Pancreas (tissue), 10 donors: ENCODE measurements at places on chromosomes 7 and 10.

DNA sequence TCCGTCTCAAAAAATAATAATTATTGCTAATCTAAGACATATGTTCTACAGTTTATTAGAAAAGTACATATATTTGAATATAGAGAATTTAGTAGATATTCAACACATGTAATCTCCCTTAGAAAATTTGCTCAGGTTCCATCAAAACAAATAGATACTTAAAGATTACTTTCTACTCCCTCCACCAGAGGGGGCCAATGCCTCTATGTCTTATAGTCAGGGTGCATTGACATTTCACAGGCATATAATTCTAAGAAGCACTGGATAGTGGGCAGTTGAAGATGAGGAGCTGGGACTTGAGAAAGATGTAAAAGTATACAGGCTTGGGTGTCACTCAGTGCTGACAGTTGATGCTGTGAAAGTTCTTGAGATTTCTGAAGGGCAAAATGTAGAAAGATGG, 301.6 kb upstream of the HPS1 start:
- H3K4me3 ChIP-seq, result no peak overlapping the region
- no peak for DNase-seq
- no peaks in the 10 kb centered on the region for H3K27me3 ChIP-seq
- H3K4me1 ChIP-seq, result no peaks in the 10 kb centered on the region

DNA sequence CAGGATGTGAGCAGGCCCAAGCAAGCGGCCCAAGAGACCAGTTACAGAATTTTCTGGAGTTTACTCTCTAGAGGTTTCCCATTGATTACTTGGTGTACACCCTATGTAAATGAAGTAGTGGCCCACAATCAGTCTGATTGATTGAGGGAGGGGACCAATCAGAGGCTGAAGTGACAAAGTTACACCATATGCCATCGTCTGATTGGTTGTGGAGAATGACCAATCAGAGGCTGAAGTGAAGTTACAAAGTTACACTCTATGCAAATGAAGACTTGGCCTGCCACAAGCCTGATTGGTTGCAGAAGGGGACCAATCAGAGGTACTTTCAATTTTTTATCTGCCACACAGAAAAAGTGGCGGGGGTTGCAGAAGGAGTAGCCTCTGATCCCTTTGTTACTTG, 83.7 kb downstream of the KIF20B start:
- H3K36me3 ChIP-seq, result no peaks in the 10 kb centered on the region
- no peak for DNase-seq
- no peak overlapping the region for H3K27ac ChIP-seq
- no peak overlapping the region for H3K4me3 ChIP-seq
- H3K4me1 ChIP-seq, result no peaks in the 10 kb centered on the region

GRCh38 chr10:1674501-1674900, 62.8 kb downstream of the ADARB2 start:
- H3K27ac ChIP-seq, result no peak overlapping the region
- H3K4me3 ChIP-seq, result no peak overlapping the region
- no peaks in the 10 kb centered on the region for H3K36me3 ChIP-seq

GRCh38 chr10:120420421-120420820, 36.6 kb upstream of the PLPP4 start:
- H3K36me3 ChIP-seq, result no peaks in the 10 kb centered on the region
- H3K27ac ChIP-seq, result no peak overlapping the region
- no peaks in the 10 kb centered on the region for H3K4me1 ChIP-seq
- H3K4me3 ChIP-seq, result no peak overlapping the region
- H3K27me3 ChIP-seq, result no peaks in the 10 kb centered on the region

DNA sequence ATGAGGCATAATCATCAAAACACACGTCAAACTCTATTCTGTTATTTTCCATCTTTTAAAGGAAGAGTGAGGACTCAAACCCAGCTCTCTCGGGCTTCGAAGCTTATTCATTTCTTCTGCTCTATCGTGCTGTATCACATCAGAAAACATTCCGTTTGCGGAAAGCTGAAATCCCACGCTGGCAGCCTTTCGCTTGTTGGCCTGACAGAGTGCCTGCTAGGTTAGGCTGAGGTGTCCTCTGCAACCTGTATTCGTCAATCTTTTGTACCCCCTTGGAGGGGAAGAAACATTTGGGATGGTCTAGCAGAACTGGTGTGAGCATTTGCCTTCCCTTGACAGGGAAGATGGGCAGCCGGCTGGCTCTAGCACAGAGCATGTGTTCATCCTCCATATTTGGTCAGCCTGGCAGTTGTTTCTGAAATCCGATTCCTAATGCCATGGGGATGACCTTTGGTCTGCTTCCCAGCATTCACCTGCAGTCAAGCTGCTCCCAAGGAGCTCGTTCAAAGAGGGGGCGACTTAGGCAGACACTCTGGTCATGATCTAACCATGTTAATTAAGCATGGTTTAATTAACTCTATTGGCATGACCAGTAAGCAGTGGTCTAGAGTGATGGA, 55.2 kb downstream of the TACC2 start:
- H3K36me3 ChIP-seq, result no peaks in the 10 kb centered on the region
- no peaks in the 10 kb centered on the region for H3K4me1 ChIP-seq
- H3K4me3 ChIP-seq, result no peak overlapping the region
- peak; percentile 56 for DNase-seq
- H3K27ac ChIP-seq, result peak overlapping the region; percentile 39

DNA sequence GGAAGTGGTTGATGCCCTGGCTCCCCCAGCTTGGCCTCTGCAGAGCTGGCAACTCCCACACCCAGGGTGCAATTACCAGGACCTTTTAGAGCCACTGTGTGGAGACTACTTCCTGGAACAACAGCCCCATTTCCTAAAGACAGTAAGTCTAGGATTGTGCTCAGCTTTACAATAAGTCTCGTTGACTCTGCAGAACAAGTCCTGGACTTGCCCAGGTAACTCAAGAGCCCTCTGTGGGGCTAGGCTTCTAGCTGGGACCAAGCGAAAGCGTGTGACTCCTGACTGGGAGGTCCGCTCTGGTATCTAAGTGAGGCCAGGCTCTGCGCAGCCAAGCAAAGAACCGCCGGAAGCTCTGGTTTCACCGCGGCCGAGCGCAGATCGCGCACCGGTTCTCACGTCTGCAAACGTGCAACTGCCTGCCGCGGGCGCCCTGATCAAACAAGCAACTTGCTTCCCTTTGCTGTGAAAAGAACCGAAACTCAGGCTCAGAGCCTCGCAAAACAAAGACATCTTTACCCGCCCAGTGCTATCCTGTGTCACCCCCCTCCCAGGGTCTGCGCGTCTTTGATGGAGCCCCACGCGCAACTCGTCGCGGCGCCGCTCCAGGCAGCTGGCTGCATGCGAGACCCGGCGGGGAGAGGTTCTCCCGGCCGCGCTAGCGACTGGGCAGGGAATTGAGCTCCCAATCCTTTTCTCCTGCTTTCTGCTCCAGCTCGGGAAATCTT, 4.4 kb upstream of the PDLIM1 start:
- DNase-seq, result peak; percentile 79
- no peaks in the 10 kb centered on the region for H3K36me3 ChIP-seq
- H3K27ac ChIP-seq, result peak overlapping the region; percentile 45
- H3K4me1 ChIP-seq, result no peaks in the 10 kb centered on the region
- H3K27me3 ChIP-seq, result no peaks in the 10 kb centered on the region
- H3K4me3 ChIP-seq, result peak overlapping the region; percentile 30

DNA sequence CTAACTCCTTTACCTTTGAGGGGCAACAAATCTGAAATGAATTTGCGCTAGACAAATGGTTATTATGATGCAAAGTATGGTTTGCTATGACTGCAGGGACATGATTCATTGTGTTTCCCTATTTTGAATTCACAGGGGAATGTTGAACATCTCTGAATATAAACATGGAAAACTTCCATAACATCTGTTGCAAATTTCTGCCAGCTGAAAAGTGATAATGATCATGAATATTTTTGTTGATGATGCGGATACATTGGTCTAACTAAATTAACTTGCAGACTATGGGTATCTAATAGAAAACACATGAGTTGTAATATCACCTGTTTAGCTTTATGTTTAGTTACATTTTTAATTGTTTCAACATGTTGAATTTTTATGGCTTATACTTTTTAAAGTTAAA, 1325.5 kb downstream of the REEP3 start:
- no peak overlapping the region for H3K4me3 ChIP-seq
- no peaks in the 10 kb centered on the region for H3K36me3 ChIP-seq
- no peak overlapping the region for H3K27ac ChIP-seq
- H3K4me1 ChIP-seq, result no peaks in the 10 kb centered on the region
- H3K27me3 ChIP-seq, result no peaks in the 10 kb centered on the region
- no peak for DNase-seq

- H3K4me3 ChIP-seq, result no peak overlapping the region
- H3K27ac ChIP-seq, result no peak overlapping the region
- no peaks in the 10 kb centered on the region for H3K4me1 ChIP-seq
- no peak for DNase-seq
- H3K27me3 ChIP-seq, result no peaks in the 10 kb centered on the region
Measured at GRCh38 chr10:103747193-103747865, 108.0 kb downstream of the SH3PXD2A start.

DNA sequence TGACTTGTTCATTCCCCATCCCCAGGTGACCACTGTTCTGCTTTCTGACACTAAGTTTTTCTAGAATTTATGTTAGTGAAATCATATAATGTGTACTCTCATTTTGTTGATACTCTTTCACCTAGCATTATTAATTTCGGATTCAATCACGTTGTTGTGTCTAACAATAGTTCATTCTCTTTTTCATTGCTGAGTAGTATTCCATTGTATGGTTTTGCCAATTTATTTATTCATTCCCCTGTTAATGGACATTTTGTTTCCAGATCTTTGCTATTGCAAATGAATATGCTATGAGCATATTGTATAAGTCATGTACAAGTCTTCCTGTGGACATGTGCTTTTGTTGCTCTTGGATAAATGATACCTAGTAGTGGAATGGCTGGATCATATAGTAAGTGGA, 146.4 kb downstream of the FAM204A start:
- H3K4me1 ChIP-seq, result no peaks in the 10 kb centered on the region
- H3K27me3 ChIP-seq, result no peaks in the 10 kb centered on the region
- H3K27ac ChIP-seq, result no peak overlapping the region
- DNase-seq, result no peak
- H3K36me3 ChIP-seq, result no peaks in the 10 kb centered on the region

DNA sequence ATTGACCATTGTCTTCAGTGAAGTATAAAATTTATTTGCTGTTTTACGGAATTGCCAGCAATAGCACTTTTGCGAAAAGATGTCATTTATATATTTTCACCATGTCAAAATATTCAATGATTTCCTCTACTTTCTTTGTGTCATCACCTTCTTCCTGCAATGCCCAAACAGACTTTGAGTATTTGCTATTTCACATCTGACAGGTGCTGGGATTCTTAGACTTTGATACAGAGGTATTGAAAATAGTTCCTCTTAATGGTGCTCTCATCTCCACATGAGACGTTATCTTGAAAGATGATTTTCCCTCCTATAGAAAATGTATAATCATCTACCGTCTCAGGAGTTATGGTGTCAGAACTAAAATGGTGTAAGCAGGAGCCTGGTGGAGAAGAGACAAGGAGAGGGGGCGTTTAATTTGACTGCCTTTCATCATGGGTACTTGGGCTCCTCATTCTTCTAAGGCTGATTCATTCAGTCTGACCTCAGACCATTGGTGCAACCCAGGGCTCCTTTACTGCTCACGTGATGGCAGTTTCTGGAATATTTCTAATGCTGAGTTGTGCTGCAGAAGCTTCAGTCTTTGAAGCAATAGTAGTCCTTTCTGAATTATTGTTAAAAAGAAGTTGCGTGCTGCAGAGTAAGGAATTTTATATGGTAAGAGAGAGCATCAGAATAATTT, 404.6 kb downstream of the PHTF2 start:
- no peaks in the 10 kb centered on the region for H3K36me3 ChIP-seq
- H3K27me3 ChIP-seq, result no peaks in the 10 kb centered on the region
- H3K4me1 ChIP-seq, result no peaks in the 10 kb centered on the region
- no peak for DNase-seq
- H3K27ac ChIP-seq, result no peak overlapping the region
- no peak overlapping the region for H3K4me3 ChIP-seq

- no peak overlapping the region for H3K27ac ChIP-seq
- H3K36me3 ChIP-seq, result no peaks in the 10 kb centered on the region
- H3K4me1 ChIP-seq, result peaks cover 25% of the 10 kb centered on the region
- H3K27me3 ChIP-seq, result no peaks in the 10 kb centered on the region
- no peak overlapping the region for H3K4me3 ChIP-seq
- no peak for DNase-seq
Measured at GRCh38 chr7:91946549-91946948, 5.9 kb downstream of the AKAP9 start.

GRCh38 chr10:118167056-118167700, 120.4 kb upstream of the RAB11FIP2 start:
- no peaks in the 10 kb centered on the region for H3K27me3 ChIP-seq
- H3K27ac ChIP-seq, result no peak overlapping the region
- H3K4me3 ChIP-seq, result no peak overlapping the region

DNA sequence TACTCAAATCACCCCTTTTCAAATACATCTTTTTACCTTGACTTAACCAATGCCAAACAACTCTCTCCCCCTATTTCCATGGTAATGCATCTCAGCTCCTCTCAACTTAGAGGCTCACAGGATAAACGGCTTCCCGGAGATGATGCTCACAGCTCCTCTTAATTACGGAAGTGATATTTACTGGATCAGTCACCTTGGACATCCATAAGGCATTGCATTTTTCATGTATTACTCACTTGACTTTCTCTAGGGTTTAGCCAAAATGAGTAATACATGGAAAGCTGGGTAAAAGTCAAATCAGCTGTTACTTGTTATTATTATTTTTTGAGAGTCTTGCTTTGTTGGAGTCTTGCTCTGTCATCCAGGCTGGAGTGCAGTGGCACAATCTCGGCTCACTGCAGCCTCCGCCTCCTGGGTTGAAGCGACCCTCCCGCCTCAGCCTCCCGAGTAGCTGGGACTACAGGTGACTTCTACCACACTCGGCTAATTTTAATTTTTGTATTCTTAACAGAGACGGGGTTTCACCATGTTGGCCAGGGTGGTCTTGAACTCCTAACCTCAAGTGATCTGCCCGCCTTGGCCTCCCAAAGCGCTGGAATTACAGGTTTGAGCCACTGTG, 73.3 kb upstream of the RHEB start:
- H3K4me3 ChIP-seq, result no peak overlapping the region
- no peaks in the 10 kb centered on the region for H3K4me1 ChIP-seq
- DNase-seq, result no peak
- H3K27me3 ChIP-seq, result no peaks in the 10 kb centered on the region

- H3K27ac ChIP-seq, result no peak overlapping the region
- H3K27me3 ChIP-seq, result no peaks in the 10 kb centered on the region
- no peak overlapping the region for H3K4me3 ChIP-seq
- peaks cover 73% of the 10 kb centered on the region for H3K36me3 ChIP-seq
Measured at GRCh38 chr7:66946545-66946944, 25.5 kb downstream of the TMEM248 start.

- H3K4me1 ChIP-seq, result no peaks in the 10 kb centered on the region
- no peak for DNase-seq
- H3K27ac ChIP-seq, result no peak overlapping the region
- H3K4me3 ChIP-seq, result no peak overlapping the region
- no peaks in the 10 kb centered on the region for H3K27me3 ChIP-seq
- no peaks in the 10 kb centered on the region for H3K36me3 ChIP-seq
Measured at GRCh38 chr10:33164060-33164709, 170.3 kb downstream of the NRP1 start.

GRCh38 chr7:57342954-57343353, 107.0 kb upstream of the ZNF716 start:
- H3K4me1 ChIP-seq, result no peaks in the 10 kb centered on the region
- H3K4me3 ChIP-seq, result no peak overlapping the region
- no peak overlapping the region for H3K27ac ChIP-seq
- no peaks in the 10 kb centered on the region for H3K36me3 ChIP-seq

- DNase-seq, result no peak
- H3K4me1 ChIP-seq, result no peaks in the 10 kb centered on the region
- no peaks in the 10 kb centered on the region for H3K27me3 ChIP-seq
Measured at GRCh38 chr10:92891885-92892690, 43.8 kb downstream of the EXOC6 start.

GRCh38 chr7:151715666-151716315, 161.1 kb downstream of the PRKAG2 start:
- no peak overlapping the region for H3K27ac ChIP-seq
- no peaks in the 10 kb centered on the region for H3K27me3 ChIP-seq
- H3K36me3 ChIP-seq, result no peaks in the 10 kb centered on the region
- DNase-seq, result peak; percentile 44
